ENCODE measurements at places on chromosomes 13 and 19.

DNA sequence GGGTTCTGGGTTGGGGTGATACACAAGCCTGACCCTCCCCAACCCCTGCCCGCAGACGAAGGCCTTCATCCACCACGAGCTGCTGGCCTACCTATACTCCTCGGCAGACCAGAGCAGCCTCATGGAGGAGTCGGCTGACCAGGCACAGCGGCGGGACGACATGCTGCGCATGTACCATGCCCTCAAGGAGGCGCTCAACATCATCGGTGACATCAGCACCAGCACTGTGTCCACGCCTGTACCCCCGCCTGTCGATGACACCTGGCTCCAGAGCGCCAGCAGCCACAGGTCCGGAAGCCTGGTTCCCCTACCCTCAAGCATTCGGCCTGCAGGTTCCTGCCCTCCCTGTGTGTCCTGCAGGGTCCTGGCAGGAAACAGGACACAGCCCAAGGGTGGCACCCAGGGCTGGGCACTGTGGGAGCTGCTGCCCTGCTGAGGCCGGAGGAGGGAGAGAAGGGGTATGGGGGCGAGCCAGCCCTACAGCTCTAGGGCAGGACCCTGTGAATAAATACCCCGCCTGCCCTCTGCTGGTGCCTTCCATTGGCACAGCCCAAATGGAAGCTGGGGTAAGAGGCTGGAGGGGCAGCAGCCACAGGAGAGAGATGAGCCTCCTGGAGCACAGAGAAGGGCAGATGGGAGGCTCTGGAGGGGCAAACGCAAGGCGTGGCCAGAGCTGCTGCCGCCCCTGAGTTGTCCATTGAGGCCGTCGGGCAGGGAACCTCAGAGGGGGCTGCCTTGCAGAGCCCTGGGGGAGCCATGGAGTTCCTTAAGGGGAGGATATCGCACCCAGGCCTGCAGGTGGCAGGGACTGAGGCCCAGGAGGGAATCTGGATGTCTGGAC lies 6.8 kb downstream of the TMED1 start:
- DNase-seq, result no peak

- peak; percentile 17 for DNase-seq
Measured at GRCh38 chr19:38134540-38135149, 89.4 kb downstream of the DPF1 start.

DNA sequence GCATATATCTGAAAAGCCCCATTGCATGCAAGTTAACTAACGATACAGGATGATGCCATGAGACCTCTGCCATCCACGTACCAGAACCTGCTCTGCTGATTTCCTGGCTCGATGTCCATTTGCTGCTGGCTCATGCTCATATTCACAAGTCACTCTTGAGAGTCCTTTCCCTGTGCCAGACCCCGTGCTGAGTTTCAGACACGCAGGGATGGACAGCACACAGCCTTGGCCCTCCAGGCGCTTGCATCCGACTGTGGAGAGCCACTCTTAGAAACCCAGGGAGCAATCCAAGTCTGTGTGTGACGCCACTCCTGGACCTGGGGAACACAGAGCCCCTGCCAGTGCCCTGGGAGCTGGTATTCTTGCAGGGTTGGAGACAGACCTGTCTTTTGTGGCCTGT lies 37.6 kb upstream of the TSHZ3 start:
- no peak for DNase-seq

DNA sequence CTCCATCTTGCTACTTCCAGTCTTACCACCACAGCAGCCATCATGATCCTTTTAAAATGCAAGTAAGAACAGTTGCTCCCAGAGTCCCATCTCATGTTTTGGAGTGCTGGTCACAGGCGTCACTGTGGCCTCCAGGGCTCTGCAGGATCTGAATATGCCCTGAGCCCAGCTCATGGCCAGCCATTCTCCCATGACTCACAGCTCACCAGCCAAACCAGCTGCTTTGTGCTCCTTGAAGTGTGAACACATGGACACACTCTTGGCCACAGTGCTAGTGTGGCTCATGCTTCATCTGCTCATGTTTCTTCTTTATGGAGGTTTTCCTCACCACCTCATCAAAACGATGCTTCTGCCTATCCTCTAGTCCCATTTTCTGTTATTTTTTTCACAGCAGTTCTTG lies 466.5 kb downstream of the UQCRFS1 start:
- no peak for DNase-seq

GRCh38 chr13:80235166-80235966 lies 105.6 kb downstream of the SPRY2 start:
- no peak for DNase-seq

DNA sequence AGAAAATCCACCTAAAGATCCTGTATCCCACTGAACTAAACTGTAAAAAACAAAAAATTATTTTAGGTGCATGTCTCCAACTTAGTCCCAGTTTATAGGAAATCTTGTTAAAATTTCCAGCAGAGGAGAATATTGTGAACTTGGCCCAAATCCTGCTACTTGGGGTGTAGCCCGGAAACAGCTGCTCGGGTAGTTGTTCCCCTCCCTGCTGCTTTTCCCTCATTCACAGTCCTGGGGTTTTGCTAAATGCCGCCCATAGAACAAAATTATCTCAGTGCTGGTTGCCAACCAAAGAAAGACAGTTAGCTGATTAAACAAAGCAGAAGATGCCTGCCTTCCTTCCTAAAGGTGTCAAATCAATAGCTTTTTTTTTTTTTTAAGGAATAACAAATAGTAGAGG lies 330.5 kb upstream of the KLF12 start:
- no peak for DNase-seq

GRCh38 chr13:24076109-24076508 lies 84.4 kb upstream of the SPATA13 start:
- no peak for DNase-seq

- DNase-seq, result no peak
Measured at GRCh38 chr13:109586509-109587346, 199.7 kb downstream of the IRS2 start.

DNA sequence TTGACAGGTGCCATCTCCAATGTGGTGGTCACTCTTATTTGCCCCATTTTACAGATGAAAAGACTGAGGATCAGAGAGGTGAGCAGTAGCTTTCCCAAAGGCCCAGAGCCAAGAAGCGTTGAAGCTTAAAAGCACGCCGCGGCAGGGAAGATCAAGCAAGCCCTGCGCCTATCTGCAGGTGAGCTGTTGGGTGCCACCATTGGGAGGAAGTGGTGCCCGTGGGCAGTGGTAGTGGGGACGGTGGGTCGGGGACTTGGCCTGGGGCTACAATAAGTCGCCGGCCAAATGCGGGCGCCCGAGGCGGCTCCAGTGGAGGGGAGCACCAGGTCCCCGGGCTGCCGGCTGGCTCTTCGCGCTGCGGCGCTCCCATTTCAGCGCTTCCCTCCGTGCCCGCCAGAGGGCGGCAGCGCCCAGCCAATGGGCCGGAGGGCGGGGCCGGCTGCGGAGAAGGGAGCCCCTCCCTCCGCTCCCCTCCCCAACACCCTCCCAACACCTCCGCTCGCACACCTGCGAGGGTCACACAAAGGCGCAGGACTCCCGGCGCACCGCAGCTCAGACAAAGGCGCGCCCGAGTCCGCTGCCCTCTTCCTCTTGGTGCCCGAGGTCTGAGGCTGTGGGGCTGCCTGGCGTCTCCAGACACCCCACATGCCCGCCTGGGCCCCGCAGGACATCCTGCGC lies 744 bp upstream of the POU2F2 start:
- no peak for DNase-seq

DNA sequence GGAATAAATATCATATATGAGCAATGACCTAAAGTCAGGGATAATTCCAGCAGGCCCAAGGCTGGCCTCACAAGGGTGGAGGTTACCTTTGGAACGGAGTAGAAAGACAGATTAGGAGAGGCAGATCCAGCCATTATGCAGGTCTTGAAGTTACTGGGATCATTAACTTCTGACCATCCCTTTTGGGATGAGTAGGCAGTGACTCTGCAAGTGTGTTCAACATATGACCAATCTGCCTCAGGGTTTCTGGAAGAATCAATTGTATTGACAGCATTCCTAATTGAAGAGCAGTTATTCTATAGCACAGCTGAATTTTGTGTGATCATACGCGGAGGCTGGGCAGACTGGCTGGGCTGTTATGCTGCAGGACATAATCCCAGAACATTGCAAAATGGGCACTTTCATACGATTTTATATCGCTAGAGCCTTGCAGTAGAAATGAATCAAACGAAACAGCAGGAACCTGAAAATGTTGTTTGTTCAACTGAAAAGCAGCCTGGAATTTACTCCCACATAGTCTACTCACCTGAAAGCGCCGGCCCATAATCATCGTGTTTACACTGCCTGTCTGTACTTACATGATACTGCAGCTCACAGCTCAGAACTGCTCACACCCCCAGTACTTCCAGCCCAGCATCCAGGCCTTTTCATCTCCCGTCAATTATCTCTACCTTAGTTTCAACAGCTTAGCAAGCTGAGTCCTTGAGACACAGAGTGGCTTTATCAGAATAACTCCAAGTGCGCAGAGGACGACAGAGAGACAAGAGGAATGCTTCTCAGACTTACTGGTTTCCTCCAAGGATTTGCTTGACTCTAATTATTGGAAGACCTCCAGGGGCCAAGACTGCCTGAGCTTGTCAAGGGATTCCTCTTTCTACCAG lies 556.1 kb downstream of the EFNB2 start:
- no peak for DNase-seq

- DNase-seq, result no peak
Measured at GRCh38 chr19:11102944-11103343, 13.7 kb downstream of the LDLR start.

DNA sequence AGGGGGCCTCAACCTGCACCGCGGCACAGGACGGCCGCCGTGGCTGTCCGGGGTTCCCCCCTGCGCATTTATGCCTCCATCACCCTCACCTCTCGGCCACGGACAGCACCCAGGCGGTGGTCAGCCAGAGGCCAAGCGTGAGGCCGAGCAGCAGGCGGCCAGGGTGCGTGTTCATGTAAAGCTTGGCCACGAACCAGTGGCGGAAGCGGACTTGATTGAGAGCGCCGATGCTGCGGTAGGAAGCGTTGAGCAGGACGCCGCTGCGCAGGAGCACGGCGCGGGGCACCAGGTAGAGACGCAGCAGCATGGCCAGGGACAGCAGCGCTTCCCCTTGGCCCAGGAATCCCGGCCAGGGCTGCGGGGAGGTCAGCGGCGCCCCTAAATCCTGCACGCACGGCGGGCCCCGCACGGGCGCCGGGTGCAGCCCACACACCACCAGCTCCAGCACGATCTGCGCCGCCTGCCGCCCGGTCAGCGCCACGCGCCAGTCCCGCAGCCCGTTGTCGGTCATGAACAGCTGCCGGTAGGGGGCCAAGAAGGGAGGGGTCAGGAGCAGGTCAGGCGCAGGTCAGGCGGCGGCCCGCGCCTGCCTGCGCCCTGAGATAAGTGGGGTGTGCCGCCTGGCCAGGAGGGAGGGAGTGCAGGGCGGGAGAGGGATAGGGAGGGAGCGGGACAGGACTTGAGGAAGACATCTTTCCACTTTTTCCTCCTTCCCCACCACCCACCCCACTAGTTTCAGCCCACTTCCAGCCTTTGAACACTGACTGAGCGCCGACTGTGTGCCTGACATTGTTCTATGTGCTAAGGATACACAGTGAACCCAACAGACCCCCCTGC lies 6.5 kb downstream of the KCNN4 start:
- no peak for DNase-seq

- no peak for DNase-seq
Measured at GRCh38 chr13:79389026-79389425, 17.0 kb downstream of the RBM26 start.

DNA sequence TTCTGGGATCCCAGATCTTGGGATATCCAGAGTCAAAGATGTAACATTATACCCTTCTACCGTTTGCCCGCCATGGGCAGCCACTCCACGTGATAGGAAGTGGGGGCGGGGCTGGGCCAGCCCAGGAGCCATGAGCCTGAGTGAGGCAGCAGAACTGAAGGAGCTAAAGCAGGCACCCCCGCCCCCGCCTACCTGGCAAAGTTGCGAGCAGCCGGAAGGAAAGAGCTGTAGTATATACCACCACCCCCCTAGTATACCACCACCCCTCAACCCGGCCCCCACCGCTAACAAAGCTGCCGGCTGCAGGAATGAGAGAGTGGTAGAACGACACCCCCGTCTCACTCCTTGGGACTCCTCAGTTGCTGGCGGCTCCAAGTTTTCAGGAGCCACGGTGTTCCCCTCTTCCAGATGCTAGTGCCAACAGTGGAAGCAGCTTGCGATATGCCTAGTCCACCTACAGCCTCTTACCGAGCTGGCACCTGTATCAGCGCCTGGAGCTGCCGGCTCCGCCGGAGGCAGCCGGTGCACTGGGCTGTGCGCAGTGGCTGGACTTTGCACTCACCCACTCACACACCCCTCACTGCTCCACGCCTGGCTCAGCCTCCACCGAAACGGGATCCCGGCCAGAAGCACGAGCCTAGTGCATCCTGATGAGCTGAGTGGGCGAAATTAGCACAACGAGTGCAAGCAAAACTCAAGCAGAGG lies 230.7 kb upstream of the PRR20A start:
- DNase-seq, result no peak

DNA sequence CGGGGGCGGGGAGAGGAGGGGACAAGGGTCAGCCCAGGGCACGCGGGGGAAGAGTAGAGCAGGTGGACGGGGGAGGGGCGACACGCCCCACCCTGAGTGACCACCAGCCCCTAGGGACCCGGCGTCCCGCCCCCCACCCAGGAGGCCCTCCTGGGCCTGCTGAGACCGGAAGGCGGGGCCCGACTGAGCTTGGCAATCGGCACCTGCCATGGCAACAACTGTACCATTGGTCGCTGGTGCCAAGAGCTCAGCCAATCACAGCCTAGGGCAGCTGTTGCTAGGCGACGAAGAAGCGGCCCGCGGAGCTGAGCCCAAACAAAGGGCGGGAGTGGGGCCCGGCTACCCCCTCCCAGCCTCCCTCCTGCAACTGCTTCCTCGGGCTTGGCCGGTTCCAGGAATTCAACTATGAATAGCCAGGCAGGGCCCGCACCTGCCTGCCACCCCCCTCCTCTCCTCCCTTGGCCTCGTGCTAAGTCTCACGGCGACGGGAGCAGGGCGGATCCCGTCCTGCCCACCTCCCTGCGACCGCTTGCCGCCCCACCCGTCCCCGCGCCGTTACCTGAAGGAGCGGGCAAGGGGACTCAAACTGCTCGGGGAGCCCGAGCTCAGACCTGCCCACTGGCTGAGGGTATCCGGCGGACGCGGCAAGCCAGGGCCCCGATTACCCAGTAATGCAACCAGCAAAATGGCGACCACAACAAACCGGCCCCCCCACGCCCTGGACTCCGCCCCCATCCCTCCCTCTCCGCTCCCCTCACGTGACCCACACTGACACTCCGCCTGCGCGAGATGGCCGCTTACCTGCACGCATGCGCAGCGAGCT lies at the start of gene DYRK1B:
Gene DYRK1B (minus strand): TSS at position 699 of the 823 bp plus-strand sequence. CDS start 2,295 bp downstream, outside the sequence.
- peak; percentile 78 for DNase-seq

DNA sequence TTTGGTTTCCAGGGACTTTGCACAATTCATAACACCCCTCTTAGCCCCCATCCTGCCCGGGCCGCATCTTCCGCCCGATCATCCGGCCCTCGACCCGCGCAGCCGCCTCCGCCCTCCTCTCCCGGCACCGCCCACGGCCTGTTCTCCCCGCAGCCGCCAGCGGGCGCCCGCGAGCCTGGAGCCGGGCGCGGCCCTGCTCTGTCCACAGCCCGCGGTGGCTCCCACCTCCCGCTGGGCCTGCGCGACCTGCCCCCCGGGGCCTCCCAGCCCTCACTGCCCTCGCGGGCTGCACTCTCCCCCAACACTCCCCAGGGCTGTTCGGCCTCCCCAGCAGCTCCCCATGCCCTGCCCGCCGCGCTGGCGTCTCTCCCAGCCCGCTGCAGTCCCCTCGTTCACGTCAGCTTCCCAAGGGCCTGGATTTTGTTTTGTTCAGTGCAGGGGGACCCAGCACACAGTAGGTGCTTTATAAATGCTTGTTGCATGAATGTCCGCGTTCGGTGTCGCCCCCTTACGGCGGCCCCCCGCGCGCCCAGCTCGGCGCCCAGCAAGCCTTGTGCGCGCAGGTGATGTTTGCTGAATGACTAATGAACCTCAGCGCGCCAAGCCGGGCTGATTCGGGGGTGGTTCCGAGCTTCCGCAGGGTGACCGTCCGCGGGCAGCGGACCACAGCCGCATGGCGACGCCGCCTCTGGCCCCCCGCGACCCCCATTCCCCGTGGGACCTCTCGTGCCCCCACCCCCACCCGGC lies 4.6 kb upstream of the APC2 start:
- no peak for DNase-seq
